ENCODE measurements at places on chromosomes 7 and 10.

DNA sequence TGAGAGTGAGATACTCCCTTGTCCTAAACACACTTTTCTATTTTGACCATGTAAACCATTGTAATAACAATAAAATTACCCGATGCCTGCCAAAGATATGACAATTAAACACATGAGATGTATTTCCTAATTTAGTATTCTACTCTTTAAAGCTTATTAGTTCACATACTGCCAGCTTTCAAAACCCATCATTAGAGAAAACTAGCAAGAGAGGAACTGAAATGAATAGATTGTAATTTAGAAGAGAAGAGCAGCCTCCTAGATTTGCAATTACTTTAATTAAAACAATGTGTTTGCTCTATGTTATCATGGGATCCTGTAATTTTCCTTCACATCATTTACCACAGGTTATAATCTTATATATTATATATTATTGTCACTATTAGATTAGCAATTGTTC is 428.2 kb downstream of the THSD7A start:
- DNase-seq = no peak

DNA sequence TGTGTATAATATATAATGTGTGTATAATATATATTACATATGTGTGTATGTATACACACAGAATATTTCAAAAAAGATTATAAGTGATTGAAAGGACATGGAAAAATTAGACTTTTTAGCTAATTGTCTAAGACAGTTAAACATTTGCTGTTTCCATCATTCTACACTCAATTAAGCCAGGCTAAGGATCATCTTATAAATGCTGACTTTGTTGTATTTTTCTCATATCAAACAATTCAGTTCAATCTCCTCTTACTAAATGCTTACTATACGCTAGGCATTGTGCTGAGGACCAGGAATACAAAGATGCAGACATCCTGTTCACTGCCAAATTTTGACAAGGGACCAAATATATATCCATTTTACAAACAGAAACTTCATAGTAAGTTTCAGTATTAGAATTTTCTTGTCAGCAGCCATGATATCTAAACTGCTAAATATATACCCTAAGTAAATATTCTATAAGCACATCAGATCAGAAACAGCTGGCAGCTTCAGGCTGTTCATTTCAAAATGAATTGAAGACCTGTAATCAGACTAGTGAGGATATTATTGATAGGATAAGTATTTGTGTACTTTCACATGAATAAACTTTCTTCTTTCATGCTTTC is 10.3 kb upstream of the LRRN3 start:
- DNase-seq = no peak

DNA sequence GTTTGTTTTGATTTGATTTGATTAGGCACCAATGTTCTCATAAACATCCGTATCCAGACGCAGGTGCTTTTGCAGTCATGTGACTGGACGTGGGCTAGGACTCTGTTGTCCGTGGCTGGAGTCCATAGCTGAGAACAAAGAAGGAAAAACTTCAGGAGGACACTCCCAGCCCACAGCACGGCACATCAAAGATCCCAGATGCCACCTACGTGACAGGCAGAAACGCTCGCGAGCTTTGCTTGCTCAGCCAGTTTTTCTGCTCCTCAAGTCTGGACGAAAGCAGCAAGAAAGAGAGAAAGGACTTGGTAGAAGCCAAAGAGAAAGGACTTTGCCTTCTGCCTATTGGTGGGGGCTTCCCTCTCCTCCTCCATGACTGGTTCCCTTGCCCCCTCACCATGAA is 6.9 kb upstream of the ZKSCAN1 start:
- DNase-seq = no peak

DNA sequence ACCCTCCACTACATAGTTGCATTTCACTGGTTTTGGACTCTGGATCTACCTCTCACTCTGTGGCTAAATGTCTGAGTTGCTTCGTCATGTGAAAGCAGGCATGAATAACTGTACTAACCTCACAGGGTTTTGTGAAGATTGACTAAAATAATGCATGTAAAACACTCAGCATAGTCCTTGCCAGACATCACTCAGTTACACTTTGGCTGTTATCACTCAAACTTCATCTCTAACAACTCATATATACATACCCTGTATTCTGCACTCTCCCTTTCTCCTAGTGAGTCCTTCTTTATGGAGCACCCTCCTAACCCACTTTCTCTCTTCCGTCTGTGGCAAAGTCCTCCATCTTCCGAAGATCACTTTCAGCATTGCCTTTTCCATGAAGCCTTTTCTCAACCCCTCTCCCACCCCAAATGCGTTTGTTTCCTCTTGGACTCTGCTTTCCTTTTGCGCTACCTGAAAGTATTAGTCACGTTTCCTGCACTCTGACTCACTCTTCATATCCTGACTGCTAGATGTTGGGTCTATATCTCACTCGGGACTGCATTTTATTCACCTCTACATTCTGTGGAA is 72.6 kb downstream of the OSBPL3 start:
- no peak for DNase-seq

GRCh38 chr10:133379152-133379800 is at the start of gene PAOX:
TSS of gene PAOX (plus strand) at chr10:133379262. CDS start at chr10:133379317, 55 bp downstream.
- DNase-seq = no peak

DNA sequence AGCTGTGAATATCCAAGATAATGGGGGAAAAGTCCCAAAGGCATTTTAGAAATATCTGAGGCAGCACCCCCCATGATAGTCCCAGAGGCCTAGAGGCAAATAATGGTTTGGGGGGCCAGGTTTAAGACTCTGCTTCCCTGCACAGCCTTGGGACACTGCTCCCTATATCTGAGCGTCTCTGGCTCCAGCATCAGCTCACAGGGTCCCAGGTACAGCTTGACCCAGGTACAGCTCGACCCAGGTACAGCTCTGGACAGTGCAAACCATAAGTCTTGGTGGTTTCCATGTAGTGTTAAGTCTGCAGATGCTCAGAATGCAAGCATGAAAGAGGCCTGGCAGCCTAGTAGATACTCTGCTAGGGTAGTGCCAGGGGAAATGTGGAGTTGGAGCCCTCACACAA is 47.0 kb upstream of the VWDE start:
- DNase-seq = no peak

GRCh38 chr7:7969306-7970236 is 975 bp downstream of the GLCCI1 start:
- peak; percentile 23 for DNase-seq

DNA sequence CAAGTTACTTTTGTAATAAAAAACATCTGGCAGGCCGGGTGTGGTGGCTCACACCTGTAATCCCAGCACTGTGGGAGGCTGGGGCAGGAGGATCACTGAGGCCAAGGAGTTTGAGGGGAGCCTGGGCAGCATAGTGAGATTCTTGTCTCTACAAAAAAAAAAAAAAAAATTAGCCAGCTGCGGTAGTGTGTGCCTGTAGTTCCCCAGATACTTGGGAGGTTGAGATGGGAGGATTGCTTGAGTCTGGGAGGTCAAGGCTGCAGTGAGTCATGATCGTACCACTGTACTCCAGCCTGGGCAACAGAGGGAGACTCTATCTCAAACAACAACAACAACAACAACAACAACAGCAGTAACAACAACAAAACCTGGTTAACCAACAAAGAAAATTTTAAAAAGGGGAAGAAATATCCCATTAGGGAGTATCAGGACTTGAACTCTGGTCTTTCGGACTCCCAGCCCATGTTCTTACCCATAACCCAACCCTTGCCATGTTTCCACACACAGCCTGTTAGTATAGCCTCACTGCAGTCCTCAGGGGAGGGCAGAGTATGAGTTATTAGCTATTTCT is 17.2 kb downstream of the PALD1 start:
- no peak for DNase-seq

- no peak for DNase-seq
Observed at GRCh38 chr7:77205706-77206105, 6.1 kb upstream of the FGL2 start.

- no peak for DNase-seq
Observed at GRCh38 chr7:15783987-15784693, 97.7 kb upstream of the MEOX2 start.

DNA sequence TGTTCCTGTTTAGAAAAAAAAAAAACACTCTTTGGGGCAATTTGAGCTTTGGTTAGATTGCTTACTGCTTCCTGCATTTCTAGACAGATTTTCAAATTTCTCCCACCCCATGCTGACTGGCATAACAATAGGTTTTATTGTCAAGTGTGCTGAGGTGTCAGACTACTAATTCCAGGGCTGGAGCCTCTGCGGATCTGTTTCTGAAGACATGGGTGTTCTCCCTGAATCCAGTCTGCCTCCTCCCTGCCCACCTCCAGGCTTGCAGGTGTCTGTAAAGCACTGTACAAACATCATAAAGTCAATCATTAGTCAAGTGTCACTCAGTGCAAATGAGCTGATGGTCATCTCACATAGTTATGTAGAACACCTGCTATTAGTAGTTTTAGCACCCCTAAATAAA is 292.4 kb downstream of the GATA3 start:
- DNase-seq = no peak

DNA sequence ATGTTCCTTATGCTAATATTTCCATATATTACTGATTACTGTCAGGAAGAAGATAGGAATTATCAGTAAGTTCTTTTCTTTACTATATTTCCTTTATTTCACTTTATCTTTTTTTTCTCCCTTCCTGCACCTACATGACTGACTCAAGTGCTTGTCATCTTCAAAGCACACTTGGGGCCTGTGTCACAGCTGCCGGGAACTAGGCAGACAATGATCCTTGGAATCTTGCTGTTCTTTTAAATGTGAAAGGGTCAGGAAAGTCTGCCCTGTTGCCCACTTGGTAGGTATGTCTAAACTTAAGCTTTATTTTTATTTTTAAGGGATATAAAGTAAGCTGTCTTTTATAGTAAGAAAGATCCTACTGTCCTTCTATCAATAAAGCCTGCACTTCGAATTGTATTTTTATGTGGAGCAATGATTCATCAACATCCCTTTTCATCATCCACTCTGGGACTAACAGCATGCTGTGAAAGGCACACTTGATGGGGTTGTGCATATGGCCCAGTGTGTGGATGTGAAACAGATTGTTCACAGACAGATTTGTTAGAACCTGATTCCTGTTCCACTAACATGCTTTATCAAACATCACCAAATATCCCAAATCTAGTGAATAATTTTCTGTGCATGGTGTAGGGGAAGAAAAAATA is 556.9 kb downstream of the DNAJB9 start:
- DNase-seq = no peak

DNA sequence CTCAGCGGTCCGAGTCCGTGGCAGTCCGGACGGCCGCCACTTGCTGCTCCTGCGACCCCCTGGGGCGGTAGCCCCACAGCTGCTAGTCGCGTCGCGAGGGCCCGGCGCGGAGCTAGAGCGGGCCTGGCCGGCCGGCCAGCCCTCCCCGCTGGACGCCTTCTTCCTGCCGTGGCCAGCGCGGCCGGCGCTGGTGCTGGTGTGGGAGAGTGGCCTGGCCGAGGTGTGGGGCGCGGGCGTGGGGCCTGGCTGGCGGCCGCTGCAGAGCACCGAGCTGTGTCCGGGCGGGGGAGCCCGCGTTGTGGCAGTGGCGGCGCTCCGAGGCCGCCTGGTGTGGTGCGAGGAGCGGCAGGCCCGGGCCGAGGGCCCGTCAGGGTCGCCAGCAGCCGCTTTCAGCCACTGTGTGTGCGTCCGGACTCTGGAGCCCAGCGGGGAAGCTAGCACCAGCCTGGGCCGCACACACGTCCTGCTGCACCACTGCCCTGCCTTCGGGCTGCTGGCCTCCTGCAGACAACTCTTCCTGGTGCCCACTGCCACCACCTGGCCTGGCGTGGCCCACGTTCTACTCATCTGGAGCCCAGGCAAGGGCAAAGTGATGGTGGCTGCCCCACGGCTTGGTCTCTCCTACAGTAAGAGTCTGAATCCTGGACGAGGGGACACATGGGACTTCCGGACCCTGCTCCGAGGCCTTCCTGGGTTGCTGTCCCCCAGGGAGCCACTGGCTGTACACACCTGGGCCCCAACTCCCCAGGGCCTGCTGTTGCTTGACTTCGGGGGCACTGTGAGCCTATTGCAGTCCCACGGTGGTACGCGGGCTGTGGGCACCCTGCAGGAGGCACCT is 631 bp downstream of the HPS6 start:
- DNase-seq = no peak

GRCh38 chr10:19941206-19941880 is 125.1 kb downstream of the PLXDC2 start:
- DNase-seq = no peak

DNA sequence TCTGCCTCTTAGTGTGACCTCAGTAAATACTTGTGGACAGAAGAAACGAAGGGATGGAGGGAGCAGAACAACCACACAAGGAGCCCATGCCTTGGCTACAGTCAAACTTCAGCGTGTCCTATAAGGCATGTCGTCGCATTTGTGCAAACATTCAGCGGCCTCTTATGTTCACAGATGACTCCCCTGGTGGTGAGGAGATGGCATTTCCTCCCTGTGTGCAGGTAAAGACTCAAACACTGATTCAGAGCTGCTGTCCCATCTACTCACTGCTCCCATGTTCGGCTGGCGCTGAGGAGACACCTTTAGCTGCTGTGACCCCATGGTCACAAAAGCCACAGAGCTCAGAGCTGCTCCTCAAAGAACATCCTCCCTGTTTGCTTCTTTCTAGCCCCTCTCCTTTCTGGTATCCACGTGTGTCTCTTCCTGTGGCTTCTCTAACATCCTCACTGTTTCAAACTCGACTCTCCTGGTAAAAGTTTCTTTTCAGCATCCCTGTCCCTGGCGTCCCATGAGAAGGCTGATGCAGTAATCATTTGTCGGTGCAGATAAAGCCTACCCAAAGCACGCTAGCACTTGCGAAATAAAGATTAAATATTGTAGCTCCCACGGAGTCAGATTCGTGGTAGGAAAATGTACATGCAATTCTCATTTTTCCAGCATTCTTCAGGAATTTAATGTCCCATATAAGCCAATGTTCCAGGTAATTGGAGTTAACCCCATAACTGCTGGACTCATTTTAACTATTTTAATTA is 124.9 kb upstream of the NEBL start:
- DNase-seq = no peak

- no peak for DNase-seq
Observed at GRCh38 chr10:124026589-124026939, 66.8 kb downstream of the CHST15 start.

- DNase-seq = no peak
Observed at GRCh38 chr7:34895202-34895601, 142.1 kb downstream of the DPY19L1 start.

DNA sequence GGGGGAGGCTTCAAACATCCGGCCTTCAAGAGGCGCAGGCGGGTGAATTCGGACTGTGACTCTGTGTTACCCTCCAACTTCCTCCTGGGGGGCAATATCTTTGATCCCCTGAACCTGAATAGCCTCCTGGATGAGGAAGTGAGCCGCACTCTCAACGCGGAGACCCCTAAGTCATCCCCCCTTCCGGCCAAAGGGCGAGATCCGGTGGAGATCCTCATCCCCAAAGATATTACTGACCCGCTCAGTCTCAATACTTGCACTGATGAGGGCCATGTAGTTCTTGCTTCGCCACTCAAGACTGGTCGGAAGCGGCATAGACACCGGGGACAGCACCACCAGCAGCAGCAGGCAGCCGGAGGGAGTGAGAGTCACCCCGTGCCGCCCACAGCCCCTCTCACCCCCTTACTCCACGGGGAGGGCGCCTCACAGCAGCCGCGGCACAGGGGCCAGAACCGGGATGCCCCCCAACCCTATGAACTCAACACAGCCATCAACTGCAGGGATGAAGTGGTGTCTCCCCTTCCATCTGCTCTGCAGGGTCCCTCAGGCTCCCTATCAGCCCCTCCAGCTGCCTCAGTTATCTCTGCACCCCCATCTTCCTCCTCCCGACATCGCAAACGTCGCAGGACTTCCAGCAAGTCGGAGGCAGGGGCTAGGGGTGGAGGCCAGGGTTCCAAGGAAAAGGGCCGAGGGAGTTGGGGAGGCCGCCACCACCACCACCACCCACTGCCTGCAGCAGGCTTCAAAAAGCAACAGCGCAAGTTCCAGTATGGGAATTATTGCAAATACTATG is 1.1 kb downstream of the MEPCE start:
- no peak for DNase-seq

GRCh38 chr10:17058093-17058492 is 71.5 kb downstream of the CUBN start:
- no peak for DNase-seq

Data from stimulated activated CD8-positive, alpha-beta memory T cell treated with anti-CD3 and anti-CD28 coated beads, Interleukin-15, amount 100 ng/mL, for 24 hours (primary cell).